ENCODE measurements at places on chromosomes 3 and 15.

GRCh38 chr3:19945534-19945933, 1.4 kb upstream of the RAB5A start:
- no peak for DNase-seq

DNA sequence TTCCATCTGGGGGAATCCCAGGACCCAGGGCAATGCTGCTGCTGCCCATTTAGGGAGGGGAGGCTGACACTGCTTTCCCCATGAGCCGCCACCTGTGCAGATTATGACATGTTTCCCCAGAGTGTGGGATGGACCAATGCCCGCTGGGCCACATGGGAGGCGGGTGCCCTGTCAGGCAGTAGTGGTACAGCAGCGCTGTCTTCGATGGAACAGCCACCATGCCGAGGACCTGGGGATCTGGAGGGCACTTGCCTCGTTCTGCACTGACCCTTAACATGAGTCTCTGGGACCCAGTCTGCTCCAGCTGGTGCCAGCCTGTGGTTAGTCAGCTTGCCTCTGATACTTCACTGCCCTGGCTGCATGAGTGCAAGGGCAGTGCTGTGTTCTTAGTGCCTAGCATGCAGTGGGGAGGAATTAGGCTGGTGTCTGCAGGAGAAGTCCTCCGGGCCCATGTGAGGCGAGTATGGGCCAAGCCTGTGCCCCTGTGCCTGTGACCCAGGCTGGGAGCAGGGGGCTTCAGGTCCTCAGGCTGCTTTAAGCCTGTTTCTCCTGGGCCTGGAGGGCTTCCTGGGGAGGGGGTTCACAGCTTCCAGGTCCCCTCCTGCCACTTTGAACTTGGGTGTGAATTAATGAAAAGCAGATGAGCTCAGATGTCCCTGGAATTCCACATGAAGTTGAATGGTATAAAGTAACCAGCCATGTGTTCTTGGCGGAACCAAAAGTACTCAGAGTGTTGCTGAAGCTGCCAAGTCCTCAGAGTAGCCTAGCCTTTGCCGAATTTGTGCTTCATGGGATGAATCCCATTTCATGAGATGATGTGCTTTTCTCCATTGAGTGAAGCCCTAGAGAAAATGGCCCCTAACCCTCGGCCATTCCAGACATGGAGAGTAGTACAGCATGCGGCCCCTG, 22.9 kb downstream of the KLF13 start:
- no peak for DNase-seq

DNA sequence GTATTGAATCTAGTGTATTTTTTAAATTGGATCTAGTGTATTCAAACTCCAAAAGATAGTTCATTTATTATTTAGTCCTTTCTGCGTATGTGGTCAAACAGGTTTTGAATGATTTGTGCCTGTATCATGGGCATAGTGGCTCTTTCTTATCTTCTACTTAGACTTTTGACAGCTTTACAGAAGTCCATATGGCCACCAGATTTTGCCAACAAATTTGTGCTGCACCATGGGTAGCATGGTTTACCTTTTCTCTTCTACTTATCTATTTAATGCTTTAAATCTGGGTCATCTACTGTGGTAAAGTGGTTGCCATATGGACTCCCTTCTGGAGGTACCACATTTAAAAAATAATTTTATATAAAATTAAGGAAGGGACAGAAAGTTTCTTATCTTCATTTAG, 66.9 kb upstream of the CADM2 start:
- no peak for DNase-seq

- DNase-seq, result no peak
Observed at GRCh38 chr3:118863731-118864322, 170.8 kb downstream of the IGSF11 start.

DNA sequence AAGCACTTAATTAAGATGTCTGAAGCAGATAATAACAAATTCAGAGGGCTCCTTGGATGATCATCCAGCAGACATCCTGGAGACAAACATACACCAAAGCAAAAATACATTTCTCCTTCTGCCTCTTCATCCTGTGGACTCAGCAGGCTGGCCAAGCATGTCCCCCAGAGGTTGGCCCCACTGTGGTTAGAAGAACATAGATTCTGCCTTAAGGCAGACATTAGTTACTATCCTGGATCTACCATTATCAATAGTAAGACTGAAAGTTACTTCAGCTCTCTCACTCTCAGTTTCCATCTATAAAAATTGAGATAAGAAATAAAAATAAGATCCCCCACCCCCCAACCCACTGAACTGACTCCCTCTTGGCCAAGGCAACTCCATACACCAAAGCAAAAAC, 28.6 kb upstream of the TGFBR2 start:
- DNase-seq, result no peak

Measured in activated T-cell treated with anti-CD3 and anti-CD28 coated beads for 1 hour (primary cell).